ENCODE measurements at places on chromosomes 5 and 9.

DNA sequence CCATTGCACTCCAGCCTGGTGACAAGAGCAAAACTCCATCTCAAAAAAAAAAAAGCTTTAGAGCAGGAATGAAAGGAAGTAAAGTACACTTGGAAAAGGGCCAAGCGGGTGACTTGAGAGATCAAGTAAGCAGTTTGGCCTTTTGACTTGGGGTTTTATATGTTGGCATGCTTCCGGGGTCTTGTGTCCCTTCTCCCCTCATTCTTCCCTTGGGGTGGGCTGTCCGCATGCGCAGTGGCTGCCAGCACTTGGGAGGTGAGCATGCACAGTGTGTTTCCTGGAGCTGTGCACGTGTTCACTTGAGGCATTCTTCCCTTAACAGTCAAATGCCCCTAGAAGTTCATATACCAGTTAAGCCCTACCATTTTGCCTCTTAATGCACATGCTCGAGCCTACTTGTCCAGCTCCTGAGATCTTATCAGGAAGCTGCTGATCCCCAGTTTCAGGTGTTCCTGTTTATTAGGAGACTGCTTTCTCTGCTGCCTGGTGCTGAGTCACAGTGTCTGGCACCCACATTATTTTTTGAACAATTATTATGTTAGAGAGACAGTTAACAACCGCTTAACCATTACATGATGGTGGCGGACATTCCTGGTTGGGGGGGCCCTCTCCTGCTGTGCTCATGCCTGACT lies 32.6 kb upstream of the PRRC2B start:
- peak; percentile 63 for DNase-seq

GRCh38 chr5:96881511-96882115 lies 5.3 kb downstream of the ERAP2 start:
- DNase-seq: no peak

DNA sequence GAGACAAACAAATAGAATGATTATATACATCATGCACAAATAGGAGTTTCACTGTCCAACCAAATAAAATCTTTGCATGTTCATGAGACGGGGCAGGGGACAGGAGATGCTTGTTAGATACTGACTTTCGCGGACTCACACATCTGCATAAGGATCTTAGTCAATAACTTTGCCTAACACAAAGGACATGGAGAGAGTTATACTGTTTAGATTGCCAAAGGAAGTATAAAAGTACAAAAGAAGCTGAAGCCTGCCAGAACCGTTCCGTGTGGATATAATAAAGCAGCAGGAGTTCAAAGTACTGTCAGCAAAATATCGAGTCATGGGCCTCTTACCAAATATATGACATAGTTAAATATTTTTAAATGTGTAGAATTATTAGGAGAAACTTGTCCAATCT lies 1148.4 kb downstream of the EFNA5 start:
- no peak for DNase-seq

GRCh38 chr5:134449167-134449566 lies 37.5 kb upstream of the CDKN2AIPNL start:
- no peak for DNase-seq

DNA sequence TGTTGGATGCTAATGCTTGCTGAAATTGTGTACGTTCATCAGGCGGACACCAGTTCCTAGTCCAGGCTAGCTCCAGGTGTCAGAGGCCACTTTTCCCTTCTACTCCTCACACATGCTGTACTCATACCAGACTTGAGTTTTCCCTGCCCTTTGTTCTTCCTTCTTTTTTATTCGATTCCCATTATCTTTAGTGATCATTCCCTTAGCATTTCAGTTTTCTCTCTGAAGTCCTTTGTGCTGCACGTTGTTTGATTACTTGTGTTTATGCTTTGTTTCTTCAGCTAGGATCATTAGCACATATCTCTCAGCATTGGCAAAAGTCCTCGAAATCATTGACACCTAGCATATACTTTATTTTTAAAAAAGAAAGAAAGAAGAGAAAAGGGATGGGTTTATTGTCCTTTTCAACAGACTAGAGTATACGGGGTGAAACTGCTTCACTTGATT lies 409 bp upstream of the COX7C start:
- DNase-seq: no peak

- no peak for DNase-seq
Observed at GRCh38 chr9:970151-970996, 6.1 kb upstream of the DMRT3 start.

DNA sequence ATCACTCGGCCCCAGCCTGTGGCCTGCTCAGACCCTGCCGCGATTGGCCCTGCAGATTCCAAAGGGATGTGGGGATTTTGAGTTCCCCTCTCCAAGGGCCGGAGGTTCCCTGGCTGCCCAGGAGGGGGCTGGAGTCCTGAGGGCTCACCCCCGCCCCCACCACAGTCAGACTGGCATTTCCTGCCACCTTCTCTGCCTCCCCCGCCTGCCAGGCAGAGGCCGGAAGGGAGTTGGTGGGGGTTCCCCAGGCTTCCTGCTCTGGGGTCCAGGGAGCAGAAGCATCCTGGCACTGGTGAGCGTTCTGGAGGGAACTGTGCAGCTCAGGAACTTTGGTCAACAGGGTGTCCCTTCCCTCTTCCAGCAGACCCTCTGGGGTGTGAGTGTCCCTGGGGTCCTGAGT lies 70.6 kb downstream of the RXRA start:
- peak; percentile 74 for DNase-seq

DNA sequence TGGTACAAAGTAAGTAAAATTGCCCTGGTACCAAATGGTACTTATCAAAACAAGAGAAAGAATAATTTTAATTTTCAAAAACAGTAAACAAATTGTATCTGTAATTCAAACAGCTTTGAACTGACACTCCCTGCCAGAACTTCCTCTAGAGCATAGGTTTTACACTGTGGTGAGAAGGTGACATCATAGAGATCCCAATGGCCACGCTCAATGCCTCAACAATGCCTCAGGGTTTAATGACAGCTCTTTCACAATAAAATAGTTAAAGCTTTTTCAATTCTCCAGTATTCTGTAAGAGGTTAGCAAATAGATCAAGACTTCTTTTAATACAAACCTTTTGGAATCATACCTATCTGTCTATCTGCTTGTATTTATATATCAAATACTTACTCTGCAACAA lies 437.1 kb downstream of the PRR16 start:
- no peak for DNase-seq

- DNase-seq: no peak
Observed at GRCh38 chr9:9392755-9393154, 1220.0 kb downstream of the PTPRD start.

DNA sequence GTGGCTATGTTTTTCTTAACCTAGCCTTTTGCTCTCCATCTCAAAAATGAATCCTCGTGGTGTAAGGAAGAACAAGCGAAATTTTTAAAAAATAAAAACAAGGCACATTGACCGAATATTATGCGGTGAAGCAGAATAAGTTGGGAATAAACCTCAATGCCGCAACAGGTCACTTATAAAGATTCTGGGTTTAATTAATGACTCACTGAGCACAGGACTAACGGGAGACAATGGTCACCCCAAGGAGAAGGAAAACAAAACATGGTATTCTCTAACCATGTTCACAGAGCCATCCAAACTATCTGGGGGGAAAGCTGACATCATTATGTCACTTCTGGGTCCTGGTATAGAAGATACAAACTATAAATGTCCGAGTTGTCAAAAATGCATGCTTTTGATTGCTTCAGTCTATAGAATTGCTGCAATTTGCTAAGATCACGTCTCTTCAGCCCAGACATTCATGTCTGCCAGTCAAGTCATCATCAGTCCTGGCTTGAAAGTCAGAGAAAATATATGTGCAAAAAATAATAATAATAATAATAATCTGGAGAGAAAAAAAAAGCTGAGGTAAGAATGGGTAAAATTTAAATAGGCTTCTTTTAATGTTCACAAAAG lies 280.6 kb downstream of the NR2F1-AS1 start:
- DNase-seq: no peak

- no peak for DNase-seq
Observed at GRCh38 chr9:107982745-107983144, 493.2 kb upstream of the KLF4 start.

DNA sequence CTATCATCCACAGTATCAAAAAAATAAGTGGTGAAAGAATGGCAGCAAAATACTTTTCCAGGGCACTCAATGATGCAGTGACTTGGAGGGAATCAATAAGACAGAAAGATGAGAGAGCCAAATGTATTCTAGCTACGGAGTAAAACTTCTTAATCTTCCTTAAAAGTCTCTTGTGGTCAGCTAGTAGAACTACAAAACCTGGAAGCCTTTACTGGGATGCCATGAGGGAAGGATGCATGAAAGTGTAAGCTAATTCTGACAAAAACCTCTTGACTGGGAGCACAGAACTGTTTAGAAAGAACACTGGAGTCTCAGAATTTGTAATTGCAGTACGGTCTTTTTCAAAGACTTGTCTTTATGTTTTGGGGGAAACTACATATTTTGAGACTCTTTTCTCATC lies 432.8 kb upstream of the PTPRD start:
- DNase-seq: no peak

GRCh38 chr9:109791003-109791677 lies 11.1 kb downstream of the PALM2AKAP2 start:
- DNase-seq: no peak

DNA sequence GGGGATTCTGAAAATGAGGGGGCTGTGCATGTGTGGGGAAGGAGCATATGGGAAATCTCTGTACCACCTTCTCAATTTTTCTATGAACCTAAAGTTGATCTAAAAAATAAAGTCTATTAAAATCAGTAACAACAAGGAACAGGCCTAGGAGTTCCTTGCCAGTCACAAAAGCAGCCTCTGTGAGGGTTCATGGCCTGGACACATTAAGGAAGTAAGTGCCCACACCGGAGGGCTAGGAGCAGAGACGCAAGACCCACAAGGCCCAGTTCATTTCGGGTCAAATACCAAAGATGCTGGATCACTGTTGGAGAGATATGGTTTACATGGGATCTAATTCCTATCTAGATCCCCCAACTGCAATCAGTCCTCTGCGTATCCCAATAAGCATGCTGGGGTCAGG lies 88.4 kb downstream of the SEMA4D start:
- DNase-seq: no peak

- no peak for DNase-seq
Observed at GRCh38 chr5:34756781-34757624, 82.0 kb upstream of the TTC23L start.

- DNase-seq: no peak
Observed at GRCh38 chr9:79567671-79568098, 4.1 kb upstream of the TLE4 start.

GRCh38 chr5:50647726-50648125 lies 18.7 kb upstream of the PARP8 start:
- DNase-seq: no peak

- no peak for DNase-seq
Observed at GRCh38 chr5:157484768-157485167, 24.8 kb downstream of the NIPAL4 start.

DNA sequence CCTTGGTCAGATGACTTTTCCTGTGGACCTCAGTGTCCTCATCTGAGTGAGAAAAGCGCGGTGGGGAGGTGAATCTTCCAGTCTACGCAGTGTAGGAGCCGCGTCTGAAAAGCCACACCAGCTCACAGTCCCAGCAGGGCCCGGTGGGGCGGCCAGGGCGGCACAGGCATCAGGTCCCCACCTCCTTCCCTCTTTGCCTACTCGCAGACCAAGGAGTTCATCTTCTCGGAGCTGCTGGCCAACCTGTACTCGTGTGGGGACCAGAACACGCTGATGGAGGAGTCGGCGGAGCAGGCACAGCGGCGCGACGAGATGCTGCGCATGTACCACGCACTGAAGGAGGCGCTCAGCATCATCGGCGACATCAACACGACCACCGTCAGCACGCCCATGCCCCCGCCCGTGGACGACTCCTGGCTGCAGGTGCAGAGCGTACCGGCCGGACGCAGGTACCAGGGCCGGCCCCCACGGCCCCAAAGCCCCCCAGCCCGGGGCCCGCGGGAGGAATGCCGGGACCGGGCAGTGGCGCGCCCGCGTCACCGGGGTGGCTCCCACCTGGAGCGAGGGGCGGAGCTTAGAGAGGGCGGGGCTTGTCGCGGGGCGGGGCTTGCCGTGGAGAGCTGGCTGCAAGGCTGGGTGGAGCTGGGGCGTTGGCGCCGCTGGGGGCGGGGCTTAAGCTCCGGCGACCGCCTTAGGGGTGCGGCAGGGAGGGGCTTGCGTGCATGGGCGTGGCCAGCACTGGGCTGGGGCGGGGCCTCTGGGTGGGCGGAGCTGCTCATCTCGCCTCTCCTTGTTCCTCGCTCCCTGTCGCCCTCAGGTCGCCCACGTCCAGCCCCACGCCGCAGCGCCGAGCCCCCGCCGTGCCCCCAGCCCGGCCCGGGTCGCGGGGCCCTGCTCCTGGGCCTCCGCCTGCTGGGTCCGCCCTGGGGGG lies 25.6 kb downstream of the GOLGA2 start:
- peak; percentile 98 for DNase-seq

GRCh38 chr9:83339435-83339834 lies 198.8 kb downstream of the FRMD3 start:
- DNase-seq: no peak

GRCh38 chr5:67548520-67549295 lies 352.1 kb upstream of the CD180 start:
- DNase-seq: no peak

DNA sequence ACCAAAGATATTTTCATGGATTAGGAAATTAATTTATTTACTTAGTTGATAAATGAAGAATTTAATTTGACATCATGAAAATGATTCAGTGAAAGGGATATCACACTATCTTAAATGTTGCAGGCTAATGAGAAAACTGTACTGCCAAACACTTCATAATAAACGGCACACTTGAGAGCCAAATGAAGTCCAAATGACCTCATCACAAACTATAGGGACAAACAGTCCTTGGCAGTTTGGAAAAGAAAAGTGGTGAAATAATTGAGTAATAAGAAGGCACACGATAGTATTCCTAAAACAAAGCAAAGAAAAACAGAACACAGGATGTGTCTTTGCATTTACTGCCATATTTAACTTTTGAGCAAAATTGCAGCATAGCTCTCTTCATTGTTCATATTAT lies 116.9 kb upstream of the TLR4 start:
- DNase-seq: no peak

DNA sequence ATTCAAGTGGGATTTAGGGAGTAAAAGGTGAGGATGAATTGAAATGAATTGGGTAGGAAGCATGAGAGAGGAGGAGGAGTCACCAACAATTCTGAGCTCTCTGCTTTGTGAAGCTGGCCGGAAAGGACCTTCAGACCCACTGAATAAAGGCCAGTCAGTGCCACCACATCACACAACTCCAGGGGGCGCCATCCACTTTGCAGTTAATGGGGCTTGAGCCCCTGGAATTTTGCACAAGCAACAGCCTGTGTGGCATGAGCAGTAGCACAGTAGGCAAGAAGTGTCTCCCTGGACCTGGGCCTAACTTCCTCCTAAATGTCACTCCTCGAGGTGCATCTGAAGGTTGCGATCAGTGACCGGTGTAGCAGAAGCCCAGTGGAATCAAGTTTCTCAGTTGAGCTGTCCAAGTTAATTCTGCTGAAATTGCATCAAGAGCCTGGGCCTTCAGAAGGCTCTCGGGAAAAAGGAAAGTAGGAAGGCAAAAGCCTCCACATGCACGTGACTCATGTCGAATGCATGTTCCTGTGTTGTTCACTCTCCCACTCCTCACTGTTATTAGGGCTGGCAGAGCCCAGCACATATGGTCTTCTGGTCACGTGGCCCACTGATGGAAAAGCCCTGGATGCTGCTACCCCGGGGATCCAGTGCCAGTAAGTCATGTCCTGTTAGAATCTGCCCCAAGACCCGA lies 27.8 kb upstream of the GLIS3 start:
- DNase-seq: no peak

Measured in CD4-positive, alpha-beta T cell treated with Interleukin-6 for 4 hours (primary cell).